ENCODE measurements at places on chromosomes 13 and 19.
A peak's percentile ranks its signal among the peaks of the same experiment; 100 is the strongest.

- no peak for DNase-seq
These were observed 83.5 kb upstream of the FNDC3A start for GRCh38 chr13:48892053-48892687.

DNA sequence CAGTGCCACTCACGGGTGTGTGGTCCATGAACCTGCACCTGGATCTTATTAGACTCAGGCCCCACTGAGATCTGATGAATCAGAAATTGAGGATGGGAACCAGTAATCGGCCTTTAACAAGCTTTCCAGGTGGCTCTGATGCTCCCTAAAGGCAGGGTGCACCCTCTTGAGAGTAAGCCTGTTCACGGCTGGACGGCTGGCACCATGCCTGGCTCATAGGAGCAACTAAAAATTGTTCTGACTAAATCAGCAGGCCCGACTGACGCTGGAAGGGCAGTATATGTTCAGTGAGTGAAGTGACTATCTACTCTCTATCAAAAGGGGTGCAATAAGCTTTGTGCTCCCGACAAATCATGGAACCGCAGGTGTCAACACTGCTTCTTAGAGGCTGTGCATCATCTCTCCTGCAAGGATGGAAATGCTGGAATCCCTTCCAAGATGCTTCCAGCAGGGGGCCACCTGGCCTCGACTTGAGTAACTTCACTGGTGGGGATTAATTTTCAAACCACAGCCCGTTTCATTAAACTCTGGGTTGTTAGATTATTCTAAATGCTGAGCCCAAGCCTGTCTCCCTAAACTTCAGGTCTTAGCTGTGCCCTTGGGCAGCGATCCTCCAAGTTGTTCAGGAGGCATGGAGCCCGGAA lies 28.4 kb downstream of the TMTC4 start:
- peak; percentile 76 for DNase-seq

DNA sequence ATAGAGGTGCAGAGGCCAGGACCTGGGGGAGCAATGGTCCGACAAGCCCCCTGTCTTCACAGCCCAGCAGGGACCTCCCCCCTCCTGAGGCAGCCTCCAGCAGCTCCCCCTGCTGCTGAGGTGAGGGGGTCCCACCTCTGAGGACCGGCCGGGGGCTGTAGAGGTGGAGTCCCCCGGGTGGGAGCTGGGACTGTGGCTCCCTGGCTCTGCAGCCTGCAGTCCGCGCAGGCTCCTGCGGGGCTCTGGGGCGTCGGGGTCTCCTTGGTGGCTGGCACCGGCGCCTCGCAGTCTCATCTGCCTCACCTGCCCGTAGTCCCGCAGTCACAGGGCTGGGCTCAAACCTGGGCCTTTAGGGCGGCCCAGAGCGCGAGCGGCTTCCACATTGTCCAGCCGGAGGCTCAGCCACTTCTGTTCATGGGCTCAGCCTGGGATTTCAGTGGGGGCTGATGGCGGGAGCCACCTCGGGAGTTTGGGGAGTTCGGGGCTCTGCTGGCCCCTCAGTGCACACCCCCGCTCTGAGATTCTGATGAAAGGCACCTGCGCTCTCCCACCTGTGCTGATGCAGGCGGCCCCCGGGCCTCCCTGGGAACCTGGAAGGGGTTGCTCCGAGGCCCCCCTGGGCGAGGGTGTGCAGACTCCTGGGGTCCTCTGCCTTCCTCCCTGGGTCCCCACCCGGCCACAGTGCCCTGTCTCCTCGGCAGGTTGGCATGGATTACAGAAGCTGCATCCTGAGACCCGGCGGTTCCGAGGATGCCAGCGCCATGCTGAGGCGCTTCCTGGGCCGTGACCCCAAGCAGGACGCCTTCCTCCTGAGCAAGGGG lies 7.0 kb upstream of the ZNF554 start:
- DNase-seq: no peak

DNA sequence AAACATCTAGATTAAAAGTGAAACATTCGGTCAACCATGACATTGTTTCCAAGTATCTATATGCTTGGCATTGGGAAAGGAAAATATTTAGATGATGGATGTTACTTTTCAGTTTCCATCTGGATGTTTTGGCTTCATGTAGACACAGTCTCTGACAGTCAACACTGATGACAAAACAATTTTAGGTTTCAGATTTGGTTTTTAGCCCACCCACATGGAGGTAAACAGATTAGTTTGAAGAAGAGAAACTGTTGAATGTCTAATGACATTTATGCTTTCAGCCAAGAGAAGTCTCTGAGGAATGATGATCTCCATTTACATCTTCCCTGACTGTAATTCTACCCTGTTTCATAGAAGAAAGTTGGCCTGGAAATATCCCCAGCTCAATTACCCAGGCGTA lies 379.1 kb downstream of the SLITRK6 start:
- DNase-seq: no peak

DNA sequence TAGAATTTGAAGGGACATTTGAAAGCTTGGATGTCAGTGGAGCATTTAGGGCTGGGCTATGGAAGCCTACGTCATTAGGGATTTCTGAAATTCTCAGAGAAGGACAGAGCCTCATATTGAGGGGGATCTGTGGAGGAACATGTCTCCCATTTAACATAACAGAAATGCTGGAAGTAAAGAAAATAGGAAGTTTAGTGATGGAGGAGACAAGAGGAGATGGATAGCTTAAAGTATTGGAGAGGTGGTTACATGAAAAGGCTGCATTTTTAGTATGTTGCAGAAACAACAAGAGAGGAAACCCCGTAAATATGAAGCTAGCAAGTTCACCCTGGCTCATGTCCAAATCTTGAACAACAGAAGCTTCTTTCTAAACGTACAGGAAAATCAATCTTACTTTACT lies 24.4 kb downstream of the LIG4 start:
- no peak for DNase-seq

DNA sequence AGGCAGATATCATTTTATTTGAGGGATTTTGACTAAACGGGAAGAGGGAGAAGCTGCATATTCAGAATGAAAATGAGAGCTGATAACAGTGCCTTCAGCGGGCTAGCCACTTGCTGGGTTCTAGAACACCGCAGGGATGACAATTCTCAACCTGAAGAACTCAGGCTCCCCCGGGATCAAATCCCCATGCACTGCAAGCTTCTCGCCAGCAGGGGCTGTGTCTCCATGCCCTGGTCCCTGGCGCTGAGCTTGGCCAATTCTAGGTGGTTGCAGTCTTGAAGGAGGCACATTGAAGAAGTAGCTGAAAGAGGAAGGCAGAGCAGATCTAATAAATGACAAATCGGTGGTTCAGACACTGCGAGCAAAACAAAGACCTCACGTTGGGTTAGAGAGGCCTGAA lies 128.7 kb downstream of the UQCRFS1 start:
- no peak for DNase-seq

DNA sequence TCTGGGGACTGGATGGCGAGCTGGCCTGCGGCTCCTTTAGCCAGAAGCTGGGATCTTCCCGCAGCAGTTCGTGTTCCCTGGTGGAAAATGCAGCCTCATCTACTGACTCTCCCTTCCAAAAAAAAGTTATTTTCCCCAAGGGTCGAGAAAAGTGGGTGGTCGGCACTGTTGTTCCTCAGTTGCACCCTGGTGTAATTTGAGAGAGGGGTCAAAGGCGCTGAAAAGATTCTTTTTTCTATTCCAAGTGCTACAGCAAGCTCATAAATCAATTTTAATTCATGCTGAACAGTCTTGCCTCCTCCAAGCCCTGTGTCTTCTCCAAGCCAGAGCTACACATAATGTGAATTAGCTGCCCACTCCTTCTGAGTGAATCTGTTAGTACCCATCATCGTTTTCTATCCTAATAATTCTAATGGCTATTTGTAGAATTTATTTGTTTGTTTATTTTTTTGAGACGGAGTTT lies 774 bp downstream of the SLC25A15 start:
- DNase-seq: no peak

DNA sequence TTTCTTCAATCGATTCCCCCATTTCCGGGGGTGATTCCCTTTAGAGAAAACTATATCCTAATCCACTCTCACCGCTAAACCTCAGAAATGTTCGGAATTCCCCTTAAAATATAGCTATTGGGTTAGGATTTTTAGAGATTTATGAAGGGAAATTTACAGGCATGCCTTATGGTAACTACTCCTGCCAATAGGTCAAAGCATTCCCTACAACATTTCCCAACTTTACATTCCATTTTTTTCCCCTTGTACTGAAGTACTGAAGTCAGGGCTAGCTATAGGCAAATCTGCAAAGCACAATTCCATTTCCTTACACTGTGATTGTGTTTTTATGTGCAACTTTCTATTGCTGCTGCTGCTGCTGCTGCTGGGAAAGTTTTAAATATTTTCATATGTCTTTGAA lies 2.1 kb downstream of the EDNRB start:
- DNase-seq: no peak

- no peak for DNase-seq
These were observed 6.3 kb downstream of the BICRA start for GRCh38 chr19:47615230-47615629.

DNA sequence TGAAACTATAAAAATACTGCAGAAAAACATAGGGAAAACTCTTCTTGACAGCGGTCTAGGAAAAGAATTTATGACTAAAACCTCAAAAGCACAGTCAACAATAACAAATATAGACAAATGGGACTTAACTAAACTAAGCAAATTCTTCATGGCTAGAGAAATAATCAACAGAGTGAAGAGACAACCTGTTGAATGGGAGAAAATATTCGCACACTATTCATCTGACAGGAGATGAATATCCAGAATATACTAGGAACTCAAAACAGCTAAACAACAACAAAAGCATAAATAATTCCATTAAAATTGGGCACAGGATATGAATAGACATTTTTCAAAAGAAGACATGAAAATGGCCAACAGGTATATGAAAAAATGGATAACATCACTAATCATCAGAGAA lies 303.6 kb upstream of the PRR20A start:
- DNase-seq: no peak

DNA sequence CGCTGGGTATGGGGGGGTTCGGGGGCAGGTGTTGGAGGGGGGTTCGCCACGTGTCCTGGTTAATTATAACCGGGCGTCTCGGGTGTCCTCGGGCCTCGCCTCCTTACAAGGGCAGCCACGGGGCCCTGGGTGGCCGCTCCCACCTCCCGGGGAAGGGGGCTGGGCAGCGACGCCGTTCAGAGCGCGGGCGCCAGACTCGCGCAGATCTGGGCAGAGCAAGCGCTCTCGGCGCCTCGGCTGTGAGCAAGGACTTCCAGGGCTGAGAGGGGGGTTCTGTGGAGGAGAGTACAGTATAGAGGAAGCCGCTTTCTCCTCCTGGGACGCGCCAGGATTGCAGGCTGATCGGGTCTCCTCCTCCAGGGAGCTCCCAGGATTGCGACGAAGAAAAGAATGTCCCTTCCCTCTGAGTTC lies 1.0 kb upstream of the CKM start:
- no peak for DNase-seq

- DNase-seq: no peak
These were observed 12.0 kb upstream of the LAIR1 start for GRCh38 chr19:54376610-54377285.

DNA sequence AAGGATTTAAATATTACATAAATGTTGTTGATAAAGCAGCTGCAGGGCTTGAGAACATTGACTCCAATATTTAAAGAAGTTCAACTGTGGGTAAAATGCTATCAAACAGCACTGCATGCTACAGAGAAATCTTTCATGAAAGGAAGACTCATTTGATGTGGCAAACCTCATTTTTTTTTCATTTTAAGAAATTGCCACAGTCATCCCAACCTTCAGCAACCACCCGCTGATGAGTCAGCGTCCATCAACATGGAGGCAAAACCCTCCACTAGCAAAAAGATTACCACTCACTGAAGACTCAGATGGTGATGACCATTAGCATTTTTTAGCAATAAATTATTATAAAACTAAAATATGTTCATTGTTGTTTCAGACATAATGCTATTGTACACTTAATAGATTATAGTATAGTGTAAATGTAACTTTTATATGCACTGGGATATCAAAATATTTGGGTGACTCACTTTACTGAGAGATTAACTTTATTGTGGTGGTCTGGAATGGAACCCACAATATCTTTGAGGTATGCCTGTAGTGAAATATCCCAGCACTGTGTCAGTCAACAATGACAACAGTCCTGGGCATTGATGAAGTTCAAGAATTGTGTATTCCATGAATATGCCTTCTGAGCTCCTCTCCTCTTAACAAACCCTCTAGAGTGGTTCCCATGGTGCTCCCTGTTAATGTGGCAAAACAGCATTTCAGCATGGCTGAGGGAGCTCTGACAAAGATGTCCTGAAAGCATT lies 52.4 kb upstream of the SOX21 start:
- no peak for DNase-seq

GRCh38 chr19:14632286-14632685 lies 42.4 kb downstream of the ADGRE3 start:
- DNase-seq: no peak

DNA sequence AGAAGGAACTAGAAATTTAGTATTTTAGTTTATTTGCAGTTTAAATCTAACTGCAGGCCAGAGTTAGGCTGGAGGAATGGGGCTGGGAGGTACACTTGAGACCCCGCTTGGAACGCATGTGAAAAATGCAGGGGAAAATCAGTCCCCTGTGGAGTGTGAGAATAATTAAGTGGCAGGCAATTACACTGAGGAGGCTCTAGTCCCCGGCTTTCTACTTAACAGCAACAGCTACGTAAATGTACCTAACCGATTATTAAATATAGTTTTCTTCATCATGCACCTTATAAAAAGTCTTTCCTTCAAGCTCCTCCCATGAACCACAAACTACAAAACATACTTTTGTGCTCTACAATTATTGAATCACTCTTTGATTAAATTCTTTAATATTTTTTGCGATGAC lies 804 bp downstream of the ZNF708 start:
- no peak for DNase-seq

All from NCI-H1092 (cell line).